ENCODE measurements at places on chromosomes 3 and 15. TPM values are rescaled to one million over a fixed set of nuclear protein-coding genes. Genes with fewer than 3 reads are reported as not detected.

CILP gene
- 0.54 TPM for total RNA-seq

KLHDC8B gene
- 29.7 TPM for total RNA-seq

FANCD2OS gene
- not detected for total RNA-seq

CAMKV gene
- 40.5 TPM for total RNA-seq

P2RY12 gene
- 0.88 TPM for total RNA-seq

MEF2A gene
- 36.1 TPM for total RNA-seq

PLA2G4D gene
- total RNA-seq: not detected

PAQR9 gene
- 1.0 TPM for total RNA-seq

SLC24A5 gene
- not detected for total RNA-seq

PPP1R14D gene
- not detected for total RNA-seq

TGM5 gene
- total RNA-seq: 0.10 TPM

TMEM40 gene
- total RNA-seq: 1.2 TPM

PPP2R3A gene
- 20.8 TPM for total RNA-seq

FEZF2 gene
- total RNA-seq: not detected

MGLL gene
- total RNA-seq: 1.2 TPM

EPHA3 gene
- 96.9 TPM for total RNA-seq
